ENCODE measurements at places on chromosomes 3 and 15.
A peak's percentile ranks its signal among the peaks of the same experiment; 100 is the strongest.

DNA sequence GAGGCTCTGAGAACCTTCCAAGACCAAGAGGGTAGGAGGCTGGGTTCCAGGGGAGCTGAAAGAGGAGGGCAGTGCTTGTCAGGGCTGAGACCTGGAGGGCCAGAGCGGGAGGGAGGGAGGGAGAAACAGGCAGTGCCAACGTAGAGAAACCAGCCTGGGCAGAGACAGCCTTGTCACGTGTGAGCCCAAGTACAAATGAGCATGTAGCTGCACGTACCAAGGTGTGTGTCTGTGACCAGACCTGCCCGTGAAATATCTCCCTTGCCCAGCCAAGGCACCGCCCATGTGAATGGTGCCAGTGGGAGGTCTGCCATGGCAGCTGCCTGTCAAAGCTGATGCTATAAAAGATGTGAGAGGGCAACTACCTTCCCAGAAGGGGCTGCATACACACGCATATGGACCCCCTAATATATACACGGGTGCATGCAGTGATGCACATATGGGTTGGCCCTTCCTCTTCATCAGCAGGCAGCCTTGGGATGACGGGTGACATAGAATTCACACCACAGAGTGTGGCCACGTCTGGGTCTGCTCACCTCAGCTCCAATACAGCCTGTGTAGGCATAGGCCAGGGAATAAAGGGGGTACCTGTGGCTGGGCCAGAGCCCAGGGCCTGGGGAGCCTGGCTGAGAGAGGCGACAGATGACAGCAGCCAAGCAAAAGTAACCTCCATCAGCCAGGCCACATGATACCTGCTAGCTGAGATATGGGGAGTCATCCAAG is 7.8 kb upstream of the CTDSPL start:
- no peak for DNase-seq

GRCh38 chr3:139112230-139112558 is 67.5 kb upstream of the PRR23C start:
- DNase-seq, result no peak

GRCh38 chr15:44763848-44764247 is 27.5 kb downstream of the TRIM69 start:
- no peak for DNase-seq

GRCh38 chr15:59221511-59222505 is 15.2 kb downstream of the LDHAL6B start:
- DNase-seq, result peak; percentile 58

DNA sequence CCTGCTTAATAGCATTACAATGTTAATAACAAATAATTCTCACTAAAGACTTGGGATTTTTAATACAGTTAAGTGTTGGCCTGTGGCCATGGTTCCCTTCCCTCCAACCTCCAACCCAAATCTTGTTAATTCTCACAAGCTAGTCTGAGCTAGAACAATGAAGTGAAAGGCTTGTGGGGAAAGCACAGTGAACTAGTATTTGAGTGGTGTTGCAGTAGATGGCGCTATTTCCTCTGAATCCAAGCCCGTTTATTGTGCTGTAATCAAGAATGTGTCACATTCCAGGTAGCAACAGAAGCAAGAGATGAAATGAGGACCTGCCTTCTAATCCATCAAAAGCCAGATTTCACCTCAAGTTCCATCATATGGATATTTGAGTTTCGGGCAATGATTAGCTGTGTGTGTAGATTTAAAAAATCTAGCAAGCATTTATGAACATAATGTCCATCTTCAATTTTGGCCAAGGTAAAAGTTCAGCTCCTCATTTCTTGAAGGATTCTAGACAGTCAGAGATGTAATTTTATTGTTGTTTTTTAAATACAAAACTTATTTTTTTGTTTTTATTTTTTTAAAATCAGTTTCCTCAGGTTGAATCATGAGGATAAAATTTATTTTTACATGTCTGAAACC is 160.7 kb downstream of the SQOR start:
- DNase-seq, result peak; percentile 57

DNA sequence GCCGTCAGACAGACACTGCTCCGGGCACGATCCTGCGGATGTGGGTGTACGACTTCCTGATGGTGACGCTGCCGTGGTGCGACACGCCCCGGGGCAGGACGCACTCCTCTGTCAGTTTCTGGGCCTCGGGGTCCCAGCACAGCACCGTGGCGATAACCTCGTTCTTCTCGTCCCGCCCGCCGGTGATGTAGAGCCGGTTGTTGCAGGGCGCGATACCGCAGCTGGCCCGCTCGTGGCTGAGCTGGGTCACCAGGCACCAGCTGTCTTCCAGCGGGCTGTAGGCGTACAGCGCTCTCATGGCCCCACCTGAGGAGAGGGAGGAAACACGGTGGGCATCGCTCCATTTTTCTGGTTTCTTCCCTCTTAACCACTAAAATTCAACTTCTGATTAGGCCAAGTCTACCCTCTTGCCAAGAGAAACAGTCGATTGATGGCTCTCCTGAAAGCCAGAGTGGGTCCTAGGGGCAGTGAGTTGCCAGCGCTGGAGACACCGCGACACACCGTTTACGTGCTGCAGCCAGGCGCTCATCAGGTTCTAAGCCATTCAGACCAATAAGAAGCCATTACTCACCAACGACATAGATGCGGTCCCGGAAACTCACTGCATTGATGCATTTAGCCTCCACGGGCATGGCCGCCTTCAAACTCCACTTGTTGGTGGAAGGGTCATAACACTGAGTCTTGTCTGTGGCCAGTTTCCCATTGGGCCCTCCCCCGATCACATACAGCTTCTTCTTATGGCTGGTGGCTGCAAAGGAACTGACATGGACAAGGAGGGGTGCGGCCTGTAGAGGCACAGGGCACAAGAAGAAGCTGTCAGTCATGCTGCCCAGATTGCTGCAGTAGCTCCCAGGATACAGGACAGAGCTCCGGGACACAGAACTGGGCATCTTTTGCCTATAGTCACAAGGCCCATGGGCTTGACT is 63.3 kb downstream of the KLHL6 start:
- no peak for DNase-seq

- no peak for DNase-seq
These were observed 2.9 kb downstream of the CCNL1 start for GRCh38 chr3:157156837-157157635.

DNA sequence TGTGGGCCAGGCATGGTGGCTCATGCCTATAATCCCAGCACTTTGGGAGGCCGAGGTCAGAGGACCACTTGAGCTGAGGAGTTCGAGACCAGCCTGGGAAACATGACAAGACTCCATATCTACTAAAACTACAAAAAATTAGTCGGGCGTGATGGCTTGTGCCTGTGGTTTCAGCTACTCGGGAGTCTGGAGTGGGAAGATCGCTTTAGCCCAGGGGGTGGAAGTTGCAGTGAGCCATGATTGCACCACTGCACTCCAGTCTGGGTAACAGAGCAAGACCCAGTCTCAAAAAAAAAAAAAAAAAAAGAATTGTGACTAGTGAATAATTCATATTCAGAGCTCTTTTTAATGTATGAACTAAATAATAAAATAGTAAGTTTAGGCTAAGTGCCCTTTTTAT is 87.8 kb upstream of the TSEN2 start:
- DNase-seq, result no peak

GRCh38 chr15:66481107-66481856 is 16.3 kb downstream of the SNAPC5 start:
- DNase-seq, result no peak

GRCh38 chr3:61381745-61382392 is 130.6 kb upstream of the FHIT start:
- peak; percentile 64 for DNase-seq

DNA sequence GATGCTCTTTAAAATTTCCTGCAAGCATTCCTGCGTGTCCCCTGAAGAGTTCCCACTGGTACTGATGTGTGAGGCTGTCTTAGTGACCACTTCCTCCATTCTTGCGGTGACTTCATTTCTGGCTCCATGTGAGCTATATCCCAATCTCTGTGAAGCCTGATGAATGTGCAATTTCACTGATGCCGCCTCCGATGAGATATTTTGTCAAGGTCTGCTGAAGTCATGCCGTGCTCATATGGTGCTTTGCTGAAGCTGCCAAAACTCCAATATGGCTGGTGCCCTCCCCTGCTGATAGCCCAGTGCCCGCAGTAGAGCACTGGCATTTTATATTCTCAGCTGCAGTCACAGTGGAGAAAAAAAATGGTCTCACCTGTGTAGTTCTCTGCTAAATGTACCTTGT is 271.5 kb downstream of the EFHB start:
- DNase-seq, result no peak

- no peak for DNase-seq
These were observed 18.3 kb downstream of the CLSTN2 start for GRCh38 chr3:139953131-139953910.

- no peak for DNase-seq
These were observed 156.0 kb upstream of the TPM1 start for GRCh38 chr15:62886431-62887071.

- no peak for DNase-seq
These were observed 82.0 kb upstream of the EPHB3 start for GRCh38 chr3:184479426-184480126.

DNA sequence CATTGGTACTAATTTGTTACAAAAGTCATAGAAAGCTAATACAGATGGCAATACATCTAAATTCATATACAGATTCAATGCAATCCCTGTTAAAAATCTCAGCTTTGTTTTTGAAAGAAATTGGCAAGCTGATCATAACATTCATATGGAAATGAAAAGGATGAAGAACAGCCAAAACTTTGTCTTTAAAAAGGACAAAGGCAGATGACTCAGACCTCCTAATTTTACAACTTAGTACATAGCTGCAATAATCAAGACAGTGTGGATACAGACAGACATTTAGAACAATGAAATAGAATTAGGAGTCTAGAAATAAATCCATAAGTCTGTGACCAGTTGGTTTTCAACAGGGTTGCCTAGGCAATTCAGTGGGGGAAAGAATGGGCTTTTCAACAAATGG is 63.3 kb downstream of the AQP9 start:
- DNase-seq, result no peak

DNA sequence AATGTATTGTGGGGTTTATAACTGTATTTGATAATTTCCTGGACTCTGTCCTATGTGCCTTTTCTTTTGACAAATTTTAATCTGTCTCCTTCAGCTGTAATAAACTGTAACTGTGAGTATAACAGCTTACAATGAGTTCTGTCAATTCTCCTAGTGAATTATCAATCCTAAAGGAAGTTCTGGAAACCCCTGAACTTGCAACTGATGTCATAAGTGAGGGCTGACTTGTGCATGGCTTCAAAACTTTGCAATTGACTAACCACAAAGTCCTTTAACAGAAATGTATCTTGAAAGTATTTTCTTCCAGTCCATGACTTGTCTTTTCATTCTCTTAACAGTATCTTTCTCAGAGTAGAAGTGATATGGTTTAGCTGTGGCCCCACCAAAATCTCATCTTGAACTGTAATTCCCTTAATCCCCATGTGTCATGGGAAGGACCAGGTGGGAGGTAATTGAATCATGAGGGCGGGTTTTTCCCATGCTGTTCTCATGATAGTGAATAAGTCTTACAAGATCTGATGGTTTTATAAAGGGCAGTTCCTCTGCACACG is 108.3 kb downstream of the TFDP2 start:
- DNase-seq, result no peak

GRCh38 chr3:42061025-42061712 is 30.0 kb upstream of the TRAK1 start:
- no peak for DNase-seq

GRCh38 chr3:100536093-100536492 is 43.7 kb downstream of the TMEM45A start:
- DNase-seq, result no peak

DNA sequence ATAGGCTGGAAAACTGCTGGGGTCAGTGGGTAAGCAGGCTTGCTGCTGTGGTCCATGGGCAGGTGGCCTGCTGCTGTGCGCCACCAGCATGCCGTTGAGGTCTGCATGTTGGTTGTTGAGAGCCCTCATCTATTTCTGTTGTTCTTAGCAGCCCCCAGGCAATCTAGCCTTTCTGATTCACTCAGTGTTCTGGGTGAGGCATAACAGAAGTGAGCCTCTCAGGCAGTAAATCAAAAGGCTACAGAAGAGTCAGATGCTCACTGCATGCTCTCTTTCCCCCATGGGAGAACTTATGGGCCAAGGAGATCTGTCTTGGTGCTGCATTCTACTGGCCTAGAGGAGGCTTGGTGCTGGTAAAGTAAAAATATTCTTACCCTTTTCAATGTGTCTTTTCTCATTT is 67.8 kb upstream of the ATP10A start:
- no peak for DNase-seq

DNA sequence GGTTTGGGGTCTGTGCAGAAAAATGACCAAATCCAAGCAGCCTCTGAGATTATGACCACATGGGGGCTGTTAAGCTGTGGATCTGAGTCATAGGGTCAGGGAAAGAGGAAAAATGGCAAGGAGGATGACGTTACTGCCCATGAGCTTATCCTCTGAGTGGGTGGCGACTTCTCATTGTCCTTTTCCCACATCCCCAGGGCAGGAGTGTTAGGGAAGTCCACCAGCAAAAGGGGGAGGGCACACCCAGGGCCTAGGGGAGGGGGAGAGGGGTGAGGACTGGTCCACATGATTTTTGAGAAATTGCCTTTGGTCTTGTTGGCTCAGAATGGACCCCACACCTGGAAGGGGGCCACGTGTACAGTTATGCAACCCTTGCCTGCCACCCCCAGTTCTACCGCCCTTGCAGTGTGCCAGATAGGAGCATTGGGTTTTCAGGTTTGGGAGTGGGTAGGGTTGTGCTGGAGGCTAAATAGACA is 2.6 kb downstream of the CD276 start:
- peak; percentile 55 for DNase-seq

- no peak for DNase-seq
These were observed 16.0 kb downstream of the C15orf62 start for GRCh38 chr15:40785814-40786213.

DNA sequence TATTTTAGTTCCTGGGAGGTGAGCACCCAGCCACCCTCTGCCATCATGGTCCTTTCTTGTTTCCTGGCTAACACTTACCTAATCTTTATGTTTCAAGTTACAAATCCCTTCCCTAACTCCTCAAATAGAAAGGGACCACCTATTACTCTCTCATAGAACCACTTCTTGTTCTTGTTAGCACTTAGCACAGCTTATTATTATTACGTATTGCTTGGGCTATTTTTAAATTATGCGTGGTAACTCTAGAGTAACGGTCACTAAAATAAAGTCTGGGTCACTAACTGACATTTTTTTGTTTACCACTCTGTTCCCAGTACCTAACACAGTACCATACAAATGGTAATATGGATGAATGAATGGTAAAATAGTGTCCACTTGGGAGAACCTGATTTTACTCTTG is 141.9 kb downstream of the LRTM1 start:
- DNase-seq, result no peak
